ENCODE measurements at places on chromosomes 4 and X.

DNA sequence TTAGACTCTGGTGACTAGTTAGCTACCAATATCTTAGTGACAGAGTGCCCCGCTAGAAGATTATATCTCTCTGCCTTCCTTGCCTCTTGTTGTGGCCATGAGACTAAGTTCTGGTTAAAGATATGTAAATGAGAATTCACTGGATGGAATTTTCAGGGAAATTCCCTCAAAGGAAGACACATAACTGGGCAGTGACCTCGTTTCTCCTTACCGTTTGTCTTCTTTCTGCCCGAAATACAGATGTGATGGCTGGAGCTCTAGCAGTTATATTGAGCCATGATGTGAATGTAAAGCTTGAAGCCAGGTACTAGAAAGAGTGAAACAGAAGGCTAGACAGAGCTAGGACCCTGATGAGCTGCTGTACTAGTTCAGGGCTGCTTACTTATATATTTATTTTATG is 80.5 kb downstream of the FHDC1 start:
- DNase-seq, result no peak

GRCh38 chr4:175253184-175253902 is 335.2 kb downstream of the ADAM29 start:
- no peak for DNase-seq

- DNase-seq, result no peak
These were observed 41.4 kb downstream of the MAML3 start for GRCh38 chr4:140112576-140112975.

GRCh38 chrX:113793563-113793962 is 790.3 kb upstream of the HTR2C start:
- no peak for DNase-seq

DNA sequence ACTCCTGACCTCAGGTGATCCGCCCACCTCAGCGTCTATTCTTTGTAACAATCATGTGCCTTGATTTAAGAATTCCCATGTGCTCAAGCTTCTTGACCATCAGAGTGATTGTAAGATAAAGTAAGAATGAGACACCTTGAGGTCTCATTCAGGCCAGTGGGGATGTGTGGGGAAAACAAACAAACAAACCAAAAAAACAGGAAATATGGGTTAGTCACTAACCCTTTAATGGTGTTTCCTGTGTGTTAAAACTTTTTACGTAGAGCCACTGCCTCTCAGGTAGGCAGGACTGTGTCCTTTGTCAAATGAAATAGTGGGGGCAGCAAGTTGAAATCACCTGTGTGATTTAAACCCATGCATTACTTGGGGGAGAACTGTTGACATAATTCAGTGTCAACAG is 91.5 kb upstream of the DHRSX start:
- no peak for DNase-seq
